ENCODE measurements at places on chromosomes 16 and 17. TPM values are rescaled to one million over a fixed set of nuclear protein-coding genes. Genes with fewer than 3 reads are reported as not detected.

Gene NPIPB2
- total RNA-seq = 5.0 TPM

Gene GNGT2
- total RNA-seq = 0.89 TPM

Gene CLDN7
- 0.79 TPM for total RNA-seq

Gene ZNF286A
- 39.2 TPM for total RNA-seq

Gene MFAP4
- 27.0 TPM for total RNA-seq

Gene CCL7
- total RNA-seq = not detected

Gene HYDIN
- 14.6 TPM for total RNA-seq

Gene SLC43A2
- total RNA-seq = 17.2 TPM

Gene MMP15
- 23.2 TPM for total RNA-seq

Gene MT1F
- 3.6 TPM for total RNA-seq

- DNase-seq = peak; percentile 57
Observed at GRCh38 chr16:85310868-85311585, 198.8 kb upstream of the CIBAR2 start.

GRCh38 chr16:66164581-66165247 is 201.8 kb upstream of the CDH5 start:
- DNase-seq = no peak

- no peak for DNase-seq
Observed at GRCh38 chr17:4751932-4752331, 12.2 kb upstream of the CXCL16 start.

DNA sequence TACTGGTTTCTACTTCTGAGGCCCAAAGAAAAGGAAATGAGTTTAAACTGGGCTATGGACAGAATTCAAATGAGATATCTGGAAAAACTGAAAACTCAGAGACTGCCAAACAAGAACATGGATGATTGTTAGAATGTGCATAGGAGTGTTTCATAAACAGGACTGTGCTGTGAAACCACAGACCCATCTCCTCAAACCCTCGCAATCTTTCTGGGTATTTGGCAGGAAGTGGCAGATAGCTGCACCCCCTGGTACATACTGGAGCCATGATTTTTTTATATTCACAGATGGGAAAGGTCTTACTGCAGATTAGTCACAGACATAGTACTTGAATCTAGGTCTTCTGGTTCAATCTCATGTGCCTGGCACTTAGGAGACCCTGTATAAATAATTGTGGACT is 145.0 kb downstream of the CCDC182 start:
- no peak for DNase-seq

GRCh38 chr16:28182801-28183200 is 29.0 kb downstream of the XPO6 start:
- DNase-seq = no peak

- no peak for DNase-seq
Observed at GRCh38 chr16:58485184-58485887, 14.6 kb upstream of the NDRG4 start.

- no peak for DNase-seq
Observed at GRCh38 chr17:80068301-80069222, 32.1 kb downstream of the CCDC40 start.

DNA sequence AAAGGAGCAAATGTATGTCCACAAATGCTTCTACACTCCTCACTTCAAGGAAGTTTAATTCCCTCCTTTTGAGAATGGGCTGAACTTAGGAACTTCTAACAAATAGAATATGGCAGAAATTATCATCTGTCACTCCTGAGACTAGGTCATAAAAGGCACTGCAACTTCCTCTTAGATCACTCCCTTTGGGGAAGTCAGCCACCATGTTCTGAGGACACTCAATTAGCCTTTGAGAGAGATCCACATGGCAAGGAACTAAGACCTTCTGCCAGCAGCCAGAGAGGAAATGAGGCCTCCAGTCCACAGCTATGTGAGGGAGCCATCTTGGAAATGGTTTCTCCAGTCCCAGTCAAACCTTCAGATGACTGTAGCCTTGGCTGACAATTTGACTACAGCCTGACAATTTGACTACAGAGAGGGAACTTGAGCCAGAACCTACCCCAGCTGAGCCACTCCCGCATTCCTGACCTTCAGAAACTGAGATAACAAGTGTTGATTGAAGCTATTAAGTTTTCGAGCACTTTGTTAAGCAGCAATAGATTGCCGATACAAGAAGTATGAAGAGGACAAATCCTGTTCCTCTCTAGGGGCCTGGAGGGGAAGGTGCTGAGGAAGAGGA is 113.4 kb upstream of the SEC14L1 start:
- DNase-seq = no peak

GRCh38 chr17:16495561-16495960 is 3.6 kb upstream of the LRRC75A start:
- DNase-seq = no peak

DNA sequence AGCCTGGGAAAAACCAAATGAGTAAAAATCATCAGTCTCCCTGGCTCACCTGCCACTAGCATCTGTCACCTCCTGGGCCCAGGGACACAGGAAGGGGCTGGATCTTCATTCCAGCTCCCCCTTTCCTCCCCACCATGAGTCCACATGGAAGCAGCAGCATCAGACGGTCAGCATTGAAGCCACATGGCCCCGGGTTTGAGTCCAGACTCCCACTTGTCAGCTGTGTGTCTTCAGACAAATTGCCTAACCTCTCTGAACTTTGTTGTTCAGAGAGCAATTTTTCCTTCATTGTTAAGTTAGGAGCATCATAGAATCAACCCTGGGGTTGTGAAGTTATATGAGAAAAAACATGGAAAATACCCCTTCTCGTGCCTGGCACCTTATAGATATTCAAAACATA is 10.7 kb downstream of the CACNG4 start:
- DNase-seq = no peak

- DNase-seq = no peak
Observed at GRCh38 chr16:13421726-13422125, 498.2 kb upstream of the ERCC4 start.

DNA sequence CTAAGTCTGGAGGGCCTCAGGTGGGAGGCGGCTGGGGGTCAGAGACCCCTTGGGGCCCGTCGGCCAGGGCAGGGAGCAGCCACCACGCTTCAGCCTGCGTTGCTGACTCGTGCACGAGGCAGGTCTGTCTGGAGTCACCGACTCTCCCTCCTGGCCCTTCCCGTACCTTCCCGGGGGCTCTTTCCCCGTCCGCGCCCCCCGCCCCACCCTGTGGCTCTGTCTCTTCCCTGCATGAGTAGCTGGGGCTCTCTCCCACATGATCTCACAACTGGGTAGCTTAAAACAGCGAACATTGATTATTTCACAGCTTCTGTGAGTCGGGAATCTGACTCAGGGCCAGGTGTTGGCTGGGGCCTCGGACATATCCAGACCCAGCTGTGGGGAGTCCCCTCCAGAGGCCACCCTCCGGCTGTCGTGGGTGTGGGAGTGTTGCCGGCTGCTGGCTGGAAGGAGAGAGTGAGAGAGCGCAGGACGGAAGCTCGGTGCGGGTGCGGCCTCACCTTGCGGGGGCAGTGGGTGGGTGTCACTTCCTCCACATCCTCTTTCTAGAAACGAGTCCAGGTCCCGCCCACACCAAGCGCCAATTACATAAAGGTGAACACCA is 17.3 kb downstream of the BAHCC1 start:
- DNase-seq = no peak

DNA sequence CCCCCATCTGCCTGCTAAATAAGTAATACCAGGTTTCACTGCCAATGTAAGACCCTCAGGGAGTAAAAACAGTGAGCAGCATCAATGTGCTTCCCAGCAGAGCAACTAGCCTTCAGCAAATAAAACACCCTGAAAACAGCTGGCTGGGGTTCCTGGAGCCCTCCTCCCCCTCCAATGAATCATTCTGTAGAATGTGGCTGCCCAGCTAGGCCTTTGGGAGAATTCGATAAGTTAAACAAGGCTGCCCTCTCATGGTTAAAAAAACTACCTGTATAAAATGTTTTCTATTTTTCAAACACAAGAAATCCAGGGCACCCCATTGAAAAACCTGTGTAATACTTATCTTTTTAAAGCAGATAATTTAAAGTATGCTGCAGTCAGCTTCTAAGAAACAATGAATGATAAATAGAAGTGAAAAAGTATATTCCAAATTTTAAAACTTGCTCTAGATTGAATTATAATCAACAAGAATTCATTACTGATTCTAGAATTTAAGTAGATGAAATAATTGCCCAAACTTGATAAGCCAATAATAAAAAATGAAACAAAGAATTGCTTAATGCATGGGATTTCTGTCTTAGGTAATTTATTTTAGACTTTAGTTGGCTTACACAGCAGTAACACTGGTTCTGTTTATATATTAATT is 9.4 kb upstream of the TOM1L1 start:
- peak; percentile 54 for DNase-seq

DNA sequence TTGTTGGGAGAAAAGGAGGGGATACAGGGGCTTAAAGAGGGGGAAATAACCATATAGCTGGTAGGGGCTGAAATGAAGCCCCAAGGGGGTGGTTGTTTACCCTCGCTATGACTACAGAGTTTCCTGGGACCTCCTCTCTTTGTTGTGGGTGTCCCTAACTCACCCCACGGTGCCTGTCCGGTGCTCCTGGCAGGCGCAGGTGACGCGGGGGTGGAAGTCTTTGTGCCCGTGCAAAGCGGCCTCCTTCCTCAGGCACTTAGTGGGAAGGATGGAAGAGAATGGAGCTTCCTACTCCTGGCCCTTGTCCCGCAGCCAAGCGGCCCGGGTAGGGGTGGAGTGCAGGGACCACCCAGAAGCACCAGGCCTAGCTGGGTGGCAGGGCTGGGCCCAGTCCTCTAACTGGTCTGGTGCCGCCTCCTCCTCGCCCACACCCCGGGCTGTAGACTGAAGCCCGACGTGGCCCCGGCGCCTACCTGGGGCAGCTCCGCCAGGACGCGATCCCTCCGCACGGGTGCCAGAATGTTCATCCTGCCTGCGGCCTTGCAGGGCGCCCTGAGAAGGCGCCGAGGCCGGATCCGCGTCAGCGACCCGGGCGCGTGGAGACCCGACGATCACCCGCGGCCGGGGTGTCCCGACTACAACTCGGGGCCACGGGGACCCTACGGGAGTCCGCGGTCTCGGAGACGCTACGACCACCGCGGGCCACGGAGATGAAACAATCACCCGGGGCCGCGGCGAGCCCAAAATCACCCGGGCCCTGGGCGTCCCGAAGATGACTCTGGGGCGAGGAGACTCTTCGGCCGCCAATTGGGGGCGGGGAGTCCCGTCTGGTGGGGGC is 709 bp downstream of the RAB34 start:
- peak; percentile 65 for DNase-seq

GRCh38 chr17:42906772-42907446 is 6.3 kb downstream of the G6PC1 start:
- no peak for DNase-seq

DNA sequence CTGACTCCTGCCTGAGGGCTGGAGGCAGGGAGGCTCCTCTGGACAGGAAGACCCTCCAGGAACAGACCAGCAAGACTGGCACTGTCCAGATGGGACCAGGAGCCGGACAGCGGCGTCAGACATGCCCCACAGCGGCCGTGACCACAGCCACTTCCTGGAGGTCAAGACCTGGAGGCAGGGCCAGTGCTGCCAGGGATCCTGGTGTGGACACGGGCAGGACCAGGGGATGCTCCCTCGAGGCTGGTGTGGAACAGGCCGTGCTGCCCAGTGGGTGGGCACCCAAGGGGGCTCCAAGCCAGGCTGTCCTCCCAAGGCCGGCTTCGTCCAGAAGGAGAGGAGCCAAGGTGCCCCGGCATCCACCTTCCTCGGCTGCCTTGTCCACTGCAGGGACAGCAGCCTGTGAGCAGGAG is 4.5 kb upstream of the CCDC57 start:
- DNase-seq = no peak

GRCh38 chr16:21713549-21714368 is 50.0 kb downstream of the OTOA start:
- DNase-seq = no peak

GRCh38 chr17:69762359-69762758 is 312.7 kb upstream of the KCNJ16 start:
- no peak for DNase-seq

DNA sequence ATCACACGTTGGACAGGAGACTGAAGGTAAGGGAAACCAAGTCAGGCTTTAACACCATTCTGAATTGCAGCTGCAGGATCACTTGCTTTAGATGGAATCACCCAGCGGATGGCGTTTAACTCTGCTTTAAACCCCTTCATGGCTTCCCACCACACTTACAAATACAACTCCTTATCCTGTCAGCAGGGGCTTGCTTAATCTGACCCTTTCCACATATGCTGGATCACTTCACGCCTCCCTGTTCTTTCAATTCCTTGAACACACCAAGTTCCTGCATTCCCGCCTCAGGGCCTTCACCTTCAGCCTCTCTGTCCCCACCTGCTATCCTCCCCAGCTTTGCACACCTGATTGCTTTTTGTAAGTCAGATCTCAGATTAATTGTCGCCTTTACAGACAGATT is 442.2 kb downstream of the MAF start:
- no peak for DNase-seq

DNA sequence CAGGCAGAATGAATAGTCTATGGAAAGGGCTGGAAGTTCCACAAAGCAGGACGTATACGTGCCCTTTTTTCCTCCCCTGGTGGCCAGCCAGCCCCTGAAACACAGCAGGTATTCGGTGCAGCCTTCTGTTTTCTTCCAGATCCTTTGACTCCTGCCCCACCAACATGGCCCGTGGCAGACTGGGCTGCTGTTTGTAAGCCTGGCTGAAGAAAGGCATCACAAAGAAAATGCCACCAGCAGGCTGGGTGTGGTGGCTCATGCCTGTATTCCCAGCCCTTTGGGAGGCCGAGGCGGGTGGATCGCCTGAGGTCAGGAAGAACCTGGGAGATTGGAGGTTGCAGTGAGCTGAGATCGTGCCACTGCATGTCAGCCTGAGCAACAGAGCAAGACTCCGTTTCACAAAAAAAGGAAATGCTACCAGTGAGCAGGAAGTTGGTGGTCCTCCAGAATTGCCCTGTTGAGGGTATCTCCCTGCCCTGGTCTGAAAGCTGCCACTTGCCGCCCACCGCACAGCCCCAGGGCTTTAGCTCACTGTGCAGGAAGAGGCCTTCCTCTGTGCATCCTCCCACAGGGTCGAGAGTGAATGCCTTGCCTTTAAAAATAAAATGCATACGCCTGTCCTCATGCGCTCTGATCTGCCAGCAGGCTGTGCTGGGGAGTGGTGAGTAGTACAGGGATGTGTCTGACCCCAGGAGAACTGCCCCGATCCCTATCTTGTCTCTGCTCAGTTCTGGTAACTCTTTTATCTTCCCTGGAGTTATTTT is 587.7 kb downstream of the MAF start:
- DNase-seq = no peak

- no peak for DNase-seq
Observed at GRCh38 chr17:32342603-32343325, 791 bp upstream of the C17orf75 start.

DNA sequence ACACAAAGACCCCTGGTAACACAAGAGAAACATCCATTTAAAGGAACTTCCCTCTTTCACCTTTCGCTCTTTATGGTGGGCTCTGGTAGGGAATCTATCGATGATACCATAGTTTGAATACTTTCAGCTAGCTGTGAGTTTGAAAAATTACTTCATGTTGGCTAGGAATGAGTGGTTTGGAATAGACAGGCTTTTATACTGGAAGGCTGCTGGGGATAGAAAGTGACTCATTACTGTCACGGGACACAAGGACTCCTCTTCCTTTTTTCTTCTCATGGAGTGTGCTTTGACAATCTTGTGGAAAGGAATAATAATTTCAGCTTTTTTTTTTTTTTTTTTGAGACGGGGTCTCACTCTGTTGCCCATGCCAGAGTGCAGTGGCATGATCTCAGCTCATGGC is 76.9 kb downstream of the CYB561 start:
- no peak for DNase-seq

GRCh38 chr16:24909856-24910255 is 64.1 kb downstream of the SLC5A11 start:
- no peak for DNase-seq

Data from spinal cord (tissue), 10 donors.